ENCODE measurements at places on chromosomes 1 and 21.

DNA sequence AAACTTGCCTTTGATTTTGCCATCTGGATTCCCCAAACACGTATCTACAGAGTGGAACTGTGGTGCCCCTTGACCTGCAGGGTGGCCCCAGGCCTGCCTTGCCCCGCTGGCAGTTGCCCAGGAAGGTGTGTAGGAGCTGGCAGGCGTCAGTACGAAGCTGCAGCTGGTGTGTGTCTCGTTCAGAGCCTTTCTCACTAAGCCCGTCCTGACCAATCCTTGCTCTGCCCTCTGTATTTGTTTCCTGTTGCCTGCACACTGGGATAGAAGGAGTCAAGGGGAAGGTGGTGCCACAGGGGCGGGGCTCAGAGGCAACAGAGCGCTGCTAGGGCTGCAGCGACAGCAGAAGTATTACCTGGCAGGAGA, 5.2 kb upstream of the VSIG8 start:
- no peak for DNase-seq

GRCh38 chr1:25873120-25873519, 2.4 kb downstream of the PAQR7 start:
- no peak for DNase-seq

GRCh38 chr1:158328426-158328825, 2.9 kb downstream of the CD1B start:
- DNase-seq, result peak; percentile 71

DNA sequence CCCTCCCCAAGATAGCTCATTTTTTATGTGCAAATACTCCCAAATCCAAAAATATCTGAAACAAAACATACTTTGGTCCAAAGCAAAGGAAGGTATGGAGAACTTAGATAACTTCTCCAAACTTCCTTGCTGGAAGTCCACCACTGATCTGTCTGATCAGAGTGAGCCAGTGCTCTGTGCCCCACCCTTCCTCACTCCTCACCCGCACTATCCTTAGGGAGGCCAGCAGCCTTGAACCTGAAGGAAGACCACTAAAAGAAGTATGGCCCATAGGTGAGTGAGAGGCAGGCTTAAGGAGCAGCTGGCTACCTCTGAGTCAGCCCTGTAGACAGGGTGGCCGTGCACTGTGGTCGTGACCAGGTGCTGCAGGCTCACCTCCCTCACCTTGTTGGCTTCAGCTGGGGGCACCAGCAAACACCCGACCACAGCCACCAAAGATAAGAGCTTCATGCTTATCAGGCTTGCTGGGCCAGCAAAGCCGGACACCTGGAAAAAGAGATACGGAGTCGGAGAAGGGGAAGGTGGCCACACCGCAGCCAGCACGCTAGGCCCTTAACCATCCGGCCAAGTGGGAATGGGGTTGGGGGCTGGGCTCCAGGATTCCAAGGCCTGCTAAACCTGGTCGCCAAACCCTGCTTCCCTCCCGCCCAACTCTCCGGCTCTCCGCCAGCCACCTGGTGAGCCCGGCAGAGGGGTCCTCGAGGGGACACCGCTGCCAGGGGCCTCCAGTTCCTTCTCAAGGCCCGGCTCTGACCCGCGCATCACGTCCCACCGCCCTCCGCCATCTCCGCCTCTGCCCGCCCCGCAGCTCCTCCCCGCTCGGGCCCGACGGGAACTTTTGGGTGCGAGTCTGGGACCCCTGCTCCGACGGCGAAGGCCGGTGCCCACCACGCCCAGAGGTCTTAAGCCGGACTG, 543 bp downstream of the TMEM9 start:
- no peak for DNase-seq

- no peak for DNase-seq
These were observed 261.1 kb downstream of the CAMTA1 start for GRCh38 chr1:7046314-7046713.

GRCh38 chr1:161187311-161187710, 10.0 kb upstream of the B4GALT3 start:
- DNase-seq, result no peak

GRCh38 chr1:54959241-54959640, 21.2 kb upstream of the TMEM61 start:
- no peak for DNase-seq

DNA sequence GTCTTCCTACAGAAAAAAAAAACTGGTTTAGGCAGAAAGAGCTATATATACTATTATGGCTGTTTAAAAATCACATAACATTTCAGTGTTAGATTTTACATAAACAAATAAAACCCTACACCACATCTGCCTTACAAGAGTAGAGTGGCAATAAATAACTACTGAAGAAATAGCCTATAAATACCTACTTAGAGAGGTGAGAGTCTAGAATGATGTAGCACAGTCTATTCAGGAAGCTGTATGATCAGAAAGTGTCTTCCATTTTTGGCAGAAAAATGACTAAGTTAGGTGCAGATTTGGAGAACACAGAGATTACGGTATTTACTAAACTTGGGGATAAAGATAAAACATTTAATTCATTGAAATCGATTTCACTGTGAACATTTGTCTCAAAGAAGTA, 75.5 kb downstream of the VAV3 start:
- no peak for DNase-seq

DNA sequence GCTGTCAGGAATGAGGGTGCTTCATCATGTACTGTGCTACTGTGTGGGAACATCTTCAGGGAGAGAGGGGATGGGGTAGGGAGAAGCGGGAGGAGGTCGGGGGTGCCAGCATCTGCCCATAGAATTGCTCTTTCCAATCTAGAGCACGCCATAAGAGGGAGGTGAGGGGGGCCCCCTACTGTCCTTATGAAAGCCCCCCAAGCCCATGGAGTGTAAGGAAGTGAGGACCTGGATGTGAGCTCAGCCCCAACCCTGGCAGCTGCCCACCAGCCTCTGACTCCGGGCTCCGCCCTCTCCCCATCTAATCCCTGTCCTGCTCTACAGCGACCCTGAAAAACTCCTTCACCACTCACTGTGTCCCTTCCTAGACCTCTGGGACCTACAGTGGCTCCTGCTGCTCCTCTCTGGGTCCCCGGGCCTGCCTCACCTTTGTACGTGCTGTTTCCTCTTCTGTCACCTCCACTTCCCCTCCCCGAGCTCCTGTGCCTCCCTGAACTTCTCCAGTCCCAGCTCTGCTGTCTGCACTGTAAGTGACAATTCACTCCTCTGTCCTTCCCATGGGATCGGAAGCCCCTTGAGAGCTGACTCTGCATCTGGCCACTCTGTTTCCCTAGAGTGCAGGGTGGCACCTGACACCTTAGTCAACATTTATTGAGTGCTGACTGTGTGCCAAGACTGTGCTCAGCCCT, 269.4 kb downstream of the PTPRU start:
- DNase-seq, result no peak

DNA sequence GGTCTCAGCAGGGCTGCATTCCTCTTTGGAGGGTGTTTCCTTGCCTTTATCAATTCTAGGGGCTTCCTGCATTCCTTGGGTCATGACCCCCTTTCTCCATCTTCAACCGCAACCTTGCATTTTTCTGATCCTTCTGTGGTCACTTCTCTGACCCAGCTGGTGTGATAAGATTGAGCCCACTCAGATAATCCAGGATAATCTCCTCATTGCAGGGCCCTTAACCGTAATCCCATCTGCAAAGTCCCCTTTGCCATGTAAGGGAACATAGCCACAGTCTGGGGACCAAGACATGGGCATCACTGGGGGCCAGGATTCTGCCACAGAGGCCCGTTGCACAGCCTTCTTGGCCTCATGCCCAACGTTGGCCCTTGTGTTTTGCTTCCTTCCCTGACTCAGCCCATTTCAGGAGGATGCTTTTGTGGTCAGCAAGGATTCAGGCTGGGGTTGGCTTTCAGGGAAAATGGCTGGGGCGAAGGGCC, 35.0 kb upstream of the IL19 start:
- no peak for DNase-seq

GRCh38 chr21:39694750-39695149, 50.2 kb upstream of the IGSF5 start:
- DNase-seq, result no peak

- DNase-seq, result no peak
These were observed 192.9 kb upstream of the GALNT2 start for GRCh38 chr1:229874136-229874535.

DNA sequence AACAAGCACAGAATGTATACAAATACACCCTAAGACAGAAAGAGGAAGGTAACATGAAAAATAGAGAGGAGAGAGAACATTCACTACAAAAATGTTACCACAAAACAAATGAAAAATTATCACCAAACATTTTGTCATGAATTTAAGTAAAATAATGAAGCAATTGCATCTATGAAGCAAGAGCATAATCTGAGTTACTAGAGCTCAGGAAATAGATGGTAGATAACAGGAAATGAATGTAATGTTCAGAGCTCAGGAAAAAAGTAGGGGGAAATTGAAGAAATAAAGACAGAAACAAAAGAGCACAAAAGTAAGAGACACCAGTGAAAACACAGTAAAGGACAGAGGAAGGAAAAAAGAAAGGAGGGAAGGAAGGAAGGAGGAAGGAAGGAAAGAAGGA, 19.4 kb downstream of the SEC16B start:
- no peak for DNase-seq

- no peak for DNase-seq
These were observed 692 bp downstream of the TARDBP start for GRCh38 chr1:11013160-11013531.

GRCh38 chr1:164619006-164619784, 60.2 kb downstream of the PBX1 start:
- DNase-seq, result no peak

DNA sequence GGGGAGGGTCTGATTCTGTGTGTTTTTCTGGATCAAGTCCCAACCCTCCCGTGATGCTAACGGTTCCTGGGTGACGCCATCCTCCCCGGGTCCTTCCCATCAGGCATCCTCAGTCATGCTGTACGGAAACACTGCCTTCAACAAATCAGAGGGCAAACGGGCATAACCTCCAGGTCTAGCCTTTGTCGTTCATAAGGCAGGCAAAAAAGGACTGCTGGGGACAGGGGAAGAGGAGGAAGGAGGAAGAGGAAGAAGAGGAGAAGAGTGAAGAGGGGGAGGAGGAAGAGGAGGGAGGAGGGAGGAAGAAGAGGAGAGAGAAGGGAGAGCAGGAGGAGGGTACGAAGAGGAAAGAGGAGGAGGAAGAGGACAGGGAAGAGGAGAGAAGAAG, 84.4 kb downstream of the ITPKB start:
- DNase-seq, result no peak

DNA sequence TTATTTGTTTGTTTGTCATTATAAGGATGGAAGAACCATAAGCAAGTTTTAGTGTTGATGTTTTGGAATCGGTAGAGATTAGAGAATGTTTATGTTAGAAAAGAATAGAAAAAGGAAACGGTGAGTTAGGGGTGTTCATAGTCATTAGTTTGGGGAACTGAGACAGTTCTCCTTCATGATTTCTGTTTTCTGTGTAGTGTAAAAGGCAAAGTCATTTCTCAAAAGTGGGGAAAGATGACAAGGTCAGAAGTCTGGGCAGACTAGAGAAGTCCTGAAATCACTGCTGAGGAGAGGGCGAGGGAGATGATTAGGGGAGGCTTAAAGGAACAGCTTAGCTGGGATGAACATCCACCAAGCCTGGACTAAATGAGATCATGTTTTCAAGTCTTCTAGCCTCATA, 498.9 kb downstream of the TTLL7 start:
- DNase-seq, result no peak

- peak; percentile 71 for DNase-seq
These were observed at the start of gene KMO for GRCh38 chr1:241532162-241532531. Gene KMO, plus strand, starts transcription at chr1:241532378. Its CDS starts 67 bp downstream, at chr1:241532445.

GRCh38 chr1:75795703-75796193, 934 bp upstream of the MSH4 start:
- no peak for DNase-seq

DNA sequence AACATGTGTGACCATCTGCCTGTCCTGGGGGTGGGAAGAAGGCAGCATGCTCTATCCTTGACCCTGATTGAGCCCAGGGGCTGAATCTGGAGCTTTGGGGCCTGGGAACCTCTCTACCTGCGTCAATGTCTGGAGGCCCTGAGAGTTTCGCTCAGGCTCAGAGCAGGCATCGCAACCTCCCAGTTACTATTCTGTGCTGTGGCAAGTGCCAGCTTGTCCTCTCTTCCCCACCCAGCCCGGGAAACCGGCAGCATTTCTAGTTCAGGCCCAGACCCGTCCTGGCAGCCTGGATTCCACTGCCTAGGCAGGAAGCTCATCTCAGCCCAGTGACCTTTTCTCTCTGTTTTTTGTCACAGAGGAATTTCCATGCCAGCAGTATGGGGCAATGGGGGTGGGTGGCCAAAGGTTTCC, 10.0 kb upstream of the IRF6 start:
- no peak for DNase-seq

- DNase-seq, result no peak
These were observed 313.0 kb downstream of the PAPPA2 start for GRCh38 chr1:176775996-176776395.

GRCh38 chr21:35568643-35569042, 491.7 kb downstream of the SETD4 start:
- DNase-seq, result no peak

DNA sequence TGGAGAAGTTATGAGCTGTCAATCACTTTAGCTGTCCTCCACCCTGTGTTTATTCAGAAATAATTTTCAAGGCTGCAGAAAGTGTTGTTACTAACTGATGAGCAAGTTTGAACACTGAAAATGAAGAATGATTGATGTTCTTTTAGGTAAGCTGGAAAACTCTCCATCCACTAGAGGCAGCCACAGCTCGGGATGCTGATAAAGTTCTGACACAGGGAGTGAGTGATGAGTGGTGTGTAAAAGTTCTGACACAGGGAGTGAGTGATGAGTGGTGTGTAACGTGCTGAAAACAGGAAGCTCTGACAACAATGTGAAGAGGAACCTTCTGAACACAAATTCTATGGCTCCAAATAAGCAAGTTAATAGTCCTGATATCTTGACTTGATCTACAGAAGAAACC, 197.5 kb upstream of the PTBP2 start:
- peak; percentile 3 for DNase-seq

- DNase-seq, result no peak
These were observed 4.0 kb upstream of the RORC start for GRCh38 chr1:151835596-151835995.

DNA sequence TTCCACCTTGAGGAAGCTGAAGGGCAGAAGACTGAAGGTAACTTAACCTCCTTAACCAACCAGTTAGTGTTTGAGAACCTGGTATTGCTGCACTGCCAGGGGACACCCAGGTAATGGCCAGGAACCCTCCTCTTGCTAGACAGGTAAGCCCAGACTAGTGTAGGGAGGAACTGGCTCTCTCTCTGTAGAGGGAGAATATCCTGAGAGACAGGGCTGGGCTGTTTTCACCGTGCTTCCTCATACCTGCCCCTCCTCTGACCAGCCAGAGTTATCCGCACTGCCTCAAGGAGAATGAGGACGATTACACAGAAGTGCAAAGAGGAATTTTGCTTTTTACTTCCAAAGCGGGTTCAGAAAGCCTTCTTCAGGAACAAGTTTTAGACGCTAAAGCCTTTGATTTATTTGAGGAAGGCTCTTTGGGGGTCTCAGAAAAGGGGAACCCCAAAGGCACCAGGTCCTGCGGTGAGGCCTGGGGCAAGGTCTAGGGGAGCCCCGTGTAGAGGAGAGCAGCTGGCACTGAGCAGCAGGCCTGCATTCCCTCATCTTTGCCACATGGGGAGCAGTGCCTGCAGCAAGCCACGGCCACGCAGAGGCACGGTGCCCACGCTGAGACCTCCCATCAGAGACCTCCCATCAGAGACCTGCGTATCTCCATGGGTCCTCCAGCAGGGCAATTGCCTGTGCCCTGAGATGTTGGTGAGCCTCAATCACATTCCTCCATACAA, 13.5 kb downstream of the GNG4 start:
- DNase-seq, result no peak

- DNase-seq, result no peak
These were observed 886.2 kb downstream of the LTN1 start for GRCh38 chr21:28106370-28106890.
